T-helper 9 cell (primary cell): ENCODE measurements at places on chromosomes 5 and 9.

- DNase-seq = no peak
Measured at GRCh38 chr5:145984072-145984471, 47.7 kb downstream of the SH3RF2 start.

- DNase-seq = no peak
Measured at GRCh38 chr5:173458828-173459609, 130.8 kb upstream of the STC2 start.

GRCh38 chr5:132678735-132679134 lies 4.9 kb downstream of the IL4 start:
- DNase-seq = no peak

GRCh38 chr5:36033047-36033446 lies 33.6 kb downstream of the UGT3A2 start:
- DNase-seq = no peak

DNA sequence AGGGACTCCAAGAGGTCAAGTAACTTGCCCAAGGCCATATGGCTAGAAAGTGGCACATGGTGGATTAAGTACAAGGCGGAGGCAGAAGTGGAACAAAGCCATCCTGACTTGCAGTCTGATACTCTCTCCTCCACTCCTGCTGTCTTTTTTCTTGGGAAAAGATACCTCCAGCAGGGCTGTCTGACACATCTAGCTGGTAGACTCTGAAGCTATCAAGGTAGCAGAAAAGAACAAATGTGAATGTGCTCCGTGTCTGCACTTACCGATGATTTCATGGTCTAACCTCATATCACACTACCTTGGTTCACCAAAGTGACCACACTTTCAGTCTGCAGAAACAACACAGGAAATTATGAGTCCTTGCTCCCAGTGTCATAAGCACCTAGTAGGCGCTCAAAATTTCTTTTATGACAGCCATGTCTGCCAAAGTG lies 284.8 kb downstream of the CRB2 start:
- DNase-seq = no peak
